ENCODE measurements at places on chromosomes 1 and 21.

DNA sequence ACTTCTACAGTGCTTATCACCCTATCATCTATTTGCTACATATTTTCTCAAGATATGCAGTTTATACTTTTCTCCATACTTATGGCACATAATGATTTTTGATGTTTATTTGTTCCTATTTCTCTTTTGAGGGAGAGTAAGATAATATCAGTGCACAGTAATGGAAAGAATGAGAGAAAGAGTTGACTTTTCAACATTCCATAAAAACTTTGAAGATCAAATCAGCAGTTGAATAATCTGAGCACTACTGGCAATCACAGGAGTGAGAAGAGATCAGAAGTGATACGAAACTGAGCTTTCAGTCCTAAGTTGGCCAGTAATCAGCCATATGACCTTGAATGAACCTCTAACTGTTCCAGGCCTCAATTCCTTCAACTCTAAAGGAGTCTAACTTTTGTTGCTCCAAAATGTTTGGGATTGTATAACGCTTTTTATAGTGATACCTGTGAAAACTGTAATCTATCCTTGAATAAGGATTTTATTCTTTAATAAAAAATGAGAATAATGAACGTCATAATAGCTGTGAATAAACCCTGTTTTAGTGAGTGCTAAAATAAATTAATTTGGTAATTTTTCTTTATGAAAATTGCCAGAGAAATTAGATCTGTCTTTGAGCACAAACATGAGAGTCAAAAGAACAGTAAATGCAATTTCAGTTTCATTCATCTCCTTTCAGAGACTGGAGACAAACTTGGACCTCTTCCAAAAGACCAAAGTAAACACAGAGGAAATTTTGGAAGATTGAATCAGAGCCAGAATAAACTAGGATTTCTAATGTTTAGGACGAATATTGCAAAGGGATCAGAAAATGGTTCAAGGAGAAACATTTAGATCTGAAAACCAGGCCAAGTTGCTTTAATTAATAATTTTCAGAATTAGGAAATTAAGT, 309.9 kb downstream of the ADGRL2 start:
- DNase-seq, result no peak

- DNase-seq, result no peak
These were observed 20.5 kb upstream of the UBL4B start for GRCh38 chr1:110091791-110092190.

DNA sequence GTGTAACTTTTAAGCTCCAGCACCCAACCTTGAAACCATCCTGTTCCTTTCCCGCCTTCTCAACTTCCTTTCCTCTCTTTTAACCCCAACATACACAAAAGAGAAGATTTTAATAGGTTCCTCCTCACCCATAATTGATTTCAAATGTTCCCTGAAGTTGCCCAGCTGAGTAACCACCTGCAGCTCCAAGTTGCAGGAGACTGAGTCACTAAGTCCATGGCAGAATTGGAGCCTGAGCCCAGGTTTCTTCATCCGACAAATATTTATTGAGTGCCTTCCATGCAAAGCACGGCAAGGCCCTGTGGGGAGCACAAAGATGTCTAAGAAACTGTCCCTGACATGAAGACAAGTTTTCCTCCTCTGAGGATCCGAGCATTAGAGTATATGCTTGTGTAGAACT, 97.7 kb downstream of the PAPPA2 start:
- DNase-seq, result no peak

GRCh38 chr21:42858185-42858847, 21.0 kb downstream of the WDR4 start:
- no peak for DNase-seq

GRCh38 chr1:23098463-23099170, 70.0 kb downstream of the LUZP1 start:
- DNase-seq, result peak; percentile 70

GRCh38 chr1:15617173-15618076, at the start of gene DDI2:
TSS of gene DDI2 (plus strand) at chr1:15617458. CDS start at chr1:15617671, 213 bp downstream.
- DNase-seq, result peak; percentile 97

DNA sequence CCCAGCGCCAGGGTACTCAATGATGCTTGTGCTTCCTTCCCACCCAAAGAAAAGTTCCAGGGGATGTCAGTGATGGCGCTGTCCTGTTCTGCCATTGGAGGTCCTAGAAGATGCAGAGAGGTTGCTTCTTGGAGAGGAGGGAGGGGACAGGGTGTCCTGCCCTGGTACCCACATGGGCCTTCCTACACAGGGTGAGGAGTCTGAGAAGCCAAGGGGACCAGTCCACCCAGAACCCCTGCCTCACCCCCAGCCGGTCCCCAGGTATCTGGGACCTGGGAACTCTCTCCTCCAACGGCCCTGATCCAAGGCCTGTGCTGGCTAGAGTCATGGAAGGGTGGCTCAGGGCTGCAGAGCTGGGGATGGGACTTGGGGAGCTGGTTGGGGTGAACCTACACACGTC, 259.4 kb downstream of the KCNJ6 start:
- no peak for DNase-seq

DNA sequence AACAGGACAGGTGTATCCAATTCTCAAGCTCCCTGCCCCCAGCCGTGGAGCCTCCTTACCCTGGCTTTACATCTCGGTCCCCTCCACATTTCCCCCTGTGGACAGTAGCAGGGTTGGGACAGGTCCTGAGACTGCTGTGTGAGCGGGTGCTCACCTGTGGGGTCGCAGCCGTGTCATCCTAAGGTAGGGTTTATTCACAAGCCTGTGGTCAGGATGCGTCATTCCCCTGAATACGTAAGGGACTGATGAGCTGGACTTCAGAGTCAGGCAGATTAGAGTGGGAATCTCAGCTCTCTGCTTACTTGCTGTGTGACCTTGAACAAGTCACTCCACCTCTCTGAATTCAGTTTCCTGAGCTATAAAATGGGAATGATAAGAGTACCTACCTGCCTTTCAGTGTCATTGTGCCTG, 17.7 kb downstream of the ZNF362 start:
- DNase-seq, result no peak

GRCh38 chr1:9388335-9389180, 95.9 kb downstream of the SPSB1 start:
- no peak for DNase-seq

- no peak for DNase-seq
These were observed 111.4 kb upstream of the CDC42BPA start for GRCh38 chr1:227429447-227430359.
